ENCODE measurements at places on chromosomes 11 and 22.

- peak; percentile 0 for DNase-seq
These were observed 63.2 kb upstream of the SNX19 start for GRCh38 chr11:130979386-130979972.

DNA sequence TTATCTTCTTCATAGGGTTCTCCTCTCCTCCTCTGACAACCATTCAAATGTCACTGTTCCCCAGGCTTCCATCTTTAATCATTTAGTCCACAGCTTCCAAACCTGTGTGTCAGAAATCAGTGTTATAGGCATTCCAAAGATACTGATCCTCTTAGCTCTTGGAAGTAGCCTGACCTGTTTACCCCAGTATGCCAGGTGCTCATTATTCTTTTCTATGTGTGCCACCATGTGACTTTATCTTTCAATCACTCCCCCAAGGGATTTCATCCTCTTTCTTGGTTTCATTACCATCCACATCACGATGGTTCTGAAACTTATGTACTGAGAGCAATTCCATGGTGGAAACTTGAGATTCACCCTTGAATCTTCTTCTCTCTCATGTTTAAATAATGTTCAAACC is 7.6 kb downstream of the POU2AF2 start:
- no peak for DNase-seq

DNA sequence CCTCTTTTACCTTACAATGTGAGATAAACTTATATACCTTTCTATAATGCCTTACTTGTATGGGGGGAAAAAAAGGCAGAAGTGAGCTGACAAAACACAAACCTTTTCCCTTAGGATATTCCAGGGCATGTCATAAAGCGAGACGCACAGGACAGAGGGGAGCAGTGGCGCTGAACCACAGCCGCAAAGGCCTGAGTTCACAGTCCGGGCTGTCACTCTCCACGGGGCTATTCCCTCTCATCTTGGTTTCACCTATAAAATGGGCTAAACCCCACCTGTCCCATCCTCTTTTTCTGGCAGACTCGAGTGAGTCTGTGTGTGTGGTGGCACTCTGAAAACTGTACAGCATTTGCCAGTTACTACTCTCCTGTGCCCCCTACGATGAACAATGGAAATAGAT is 14.4 kb upstream of the FXYD2 start:
- DNase-seq: no peak

DNA sequence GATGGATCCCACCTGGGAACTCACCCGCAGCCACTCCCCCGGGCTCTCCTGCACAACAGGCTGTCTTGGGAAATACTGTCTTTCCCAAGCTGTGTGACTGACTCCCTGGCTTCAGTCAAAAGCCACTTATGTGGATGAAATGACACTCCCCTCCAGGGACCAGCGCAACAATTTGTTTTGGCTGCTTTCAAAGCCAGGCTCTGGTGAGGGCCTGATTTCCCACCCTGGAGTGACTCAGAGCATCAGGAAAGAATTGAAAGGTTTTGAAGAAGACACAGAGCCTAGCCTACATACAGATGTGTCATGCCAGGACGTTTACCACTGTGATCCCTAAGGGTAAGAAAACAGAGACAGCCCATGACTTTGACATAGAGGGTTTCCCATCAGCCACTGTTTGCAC is 550.5 kb downstream of the MIAT start:
- no peak for DNase-seq

DNA sequence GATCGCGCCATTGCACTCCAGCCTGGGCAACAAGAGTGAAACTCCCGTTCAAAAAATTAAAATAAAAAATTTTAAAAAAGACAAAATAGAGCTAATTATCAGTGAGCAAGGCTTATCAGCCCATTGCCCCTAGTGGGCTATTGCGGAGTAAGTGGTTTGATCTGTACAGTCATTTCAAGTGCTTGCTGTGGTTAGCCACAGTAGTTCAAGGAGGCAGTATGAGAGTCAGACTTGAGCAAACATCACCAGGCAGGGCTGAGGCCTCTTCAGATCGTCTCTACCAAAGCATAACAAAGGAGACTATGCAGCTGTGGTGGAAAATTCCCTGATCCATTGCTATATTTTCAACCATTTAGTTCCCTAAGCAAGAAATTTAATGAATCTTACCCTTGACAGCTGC is 4.3 kb upstream of the SBF2 start:
- DNase-seq: peak; percentile 79

- no peak for DNase-seq
These were observed 551.3 kb downstream of the TMEM135 start for GRCh38 chr11:87589082-87589481.

DNA sequence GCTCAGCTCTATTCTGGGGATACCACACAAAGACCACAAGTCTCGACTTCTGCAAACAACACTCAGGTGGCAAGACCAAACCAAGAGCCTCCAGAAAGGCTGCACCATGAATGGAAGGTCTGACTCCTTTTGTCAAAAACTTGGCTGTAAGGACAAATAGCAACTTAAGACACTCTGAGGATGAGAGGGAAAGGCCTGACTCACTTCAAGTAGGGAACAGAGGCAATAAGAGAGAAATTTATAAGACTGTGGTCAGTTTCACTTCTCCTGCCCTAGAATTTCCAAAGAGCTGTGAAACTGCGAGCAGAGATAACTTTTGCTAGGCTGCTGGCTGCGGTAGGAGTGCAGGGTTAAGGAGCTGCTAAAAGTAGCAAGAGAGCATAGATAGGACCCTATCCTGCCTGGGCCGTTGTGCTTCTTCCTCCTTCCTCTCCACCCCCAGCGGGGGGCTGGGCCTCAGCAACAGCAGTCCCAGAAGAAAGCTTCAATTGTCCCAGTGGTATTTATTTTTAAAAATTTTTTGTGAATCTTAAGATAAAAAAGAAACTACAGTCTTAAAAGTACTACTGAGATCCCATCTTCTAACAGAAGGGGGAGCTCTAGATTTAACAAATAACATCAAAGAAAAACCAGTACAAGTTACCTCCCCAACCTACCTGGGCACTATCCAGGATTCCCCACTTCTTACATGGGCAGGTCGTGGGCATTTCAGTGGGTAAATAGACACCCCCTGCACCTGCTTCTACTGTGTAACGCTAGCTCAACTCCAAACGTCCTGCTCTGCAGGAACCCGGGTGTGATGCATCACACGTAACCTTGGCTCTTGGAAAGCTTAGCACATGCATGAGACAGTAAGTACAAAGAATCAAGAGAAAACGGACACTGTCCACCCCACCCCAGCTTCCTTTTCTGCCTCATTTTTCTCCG is 66.4 kb downstream of the SGSM3 start:
- peak; percentile 100 for DNase-seq

GRCh38 chr22:28051787-28052356 is 132.8 kb upstream of the PITPNB start:
- no peak for DNase-seq

- no peak for DNase-seq
These were observed 1.0 kb upstream of the ADSL start for GRCh38 chr22:40345271-40345670.

DNA sequence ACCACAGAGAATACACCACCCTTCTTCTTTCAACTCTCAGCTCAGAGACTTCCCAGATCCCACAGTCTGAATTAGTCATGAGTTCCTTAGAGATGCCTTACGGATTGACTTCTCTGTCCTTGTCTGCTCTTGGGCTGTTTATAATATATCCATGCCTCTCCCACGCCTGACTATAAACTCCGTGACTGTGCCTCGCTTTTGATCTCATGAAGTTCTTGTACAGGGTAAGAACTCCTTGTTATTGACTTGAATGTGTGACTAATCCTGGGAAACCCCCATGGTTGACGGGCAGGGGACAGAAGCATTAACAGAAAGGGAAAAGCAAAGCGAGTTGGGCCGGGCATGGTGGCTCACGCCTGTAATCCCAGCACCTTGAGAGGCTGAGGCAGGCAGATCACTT is 62.4 kb upstream of the POU2AF1 start:
- no peak for DNase-seq

DNA sequence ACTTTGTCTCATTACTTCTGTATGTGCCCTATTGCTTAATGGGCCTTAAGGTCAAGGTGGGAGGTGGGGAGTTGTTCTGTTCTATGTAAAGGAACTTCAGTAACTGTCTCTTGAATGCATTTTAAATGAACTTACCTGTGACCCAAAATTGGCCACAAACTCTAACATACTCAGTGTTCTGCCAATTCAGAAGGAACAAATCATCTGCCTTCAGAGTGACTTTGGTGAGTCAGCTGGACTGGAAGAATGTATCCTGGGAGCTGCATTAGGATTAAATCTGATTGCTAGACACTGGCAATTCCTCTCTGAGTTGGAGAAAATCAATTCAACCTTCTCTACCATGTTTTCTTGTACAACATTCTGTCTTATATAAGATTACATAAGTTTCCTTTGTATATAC is 1104.8 kb downstream of the DLG2 start:
- DNase-seq: no peak

GRCh38 chr11:121654259-121654842 is 201.6 kb upstream of the SORL1-AS1 start:
- DNase-seq: no peak

DNA sequence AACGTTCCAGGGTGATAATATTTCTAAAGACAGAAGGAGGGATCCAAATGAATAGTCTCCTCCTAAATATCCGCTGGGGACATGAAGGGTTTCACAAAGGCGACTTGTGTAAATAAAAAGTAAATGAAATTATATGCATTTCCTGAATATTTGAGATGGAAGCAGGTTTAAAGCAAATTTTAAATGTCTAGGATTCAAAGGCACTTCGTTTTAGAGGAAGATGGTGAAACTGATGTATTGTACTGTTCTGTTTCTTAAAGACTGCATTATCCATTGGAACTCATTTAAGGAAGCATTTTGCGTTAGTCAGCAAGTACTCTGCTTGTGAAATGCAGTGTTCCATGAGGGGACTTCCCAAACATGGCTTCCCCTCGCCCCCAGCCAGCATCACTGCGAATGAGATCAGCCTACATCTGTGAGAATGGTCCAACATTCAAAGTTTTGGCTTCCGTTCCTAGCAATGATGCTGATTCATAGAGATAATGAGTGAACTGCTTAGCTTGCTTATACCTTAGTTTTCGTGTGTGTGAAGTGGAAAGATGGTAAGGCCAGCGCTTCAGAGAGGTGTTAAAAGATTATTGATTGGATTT is 1.5 kb downstream of the RAB39A start:
- DNase-seq: peak; percentile 23

DNA sequence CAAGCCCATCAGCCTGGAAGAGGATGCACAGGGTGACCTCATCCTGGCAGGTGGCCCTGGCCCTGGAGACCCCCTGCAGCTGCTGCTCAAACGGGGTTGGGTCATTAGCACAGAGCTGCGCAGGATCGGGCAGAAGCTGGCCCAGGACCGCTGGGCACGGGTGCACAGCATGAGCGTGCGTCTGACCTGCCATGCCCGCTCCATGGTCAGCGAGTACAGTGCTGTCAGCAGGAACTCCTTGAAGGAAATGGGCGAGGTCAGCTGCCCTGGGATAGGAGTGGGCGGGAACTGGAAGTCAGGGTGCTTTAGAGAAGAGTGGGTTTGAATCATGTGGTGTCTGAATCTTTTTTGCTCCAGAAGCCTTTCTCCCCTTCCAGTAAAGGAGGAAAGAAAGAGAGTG is 61.1 kb downstream of the INSC start:
- DNase-seq: no peak

GRCh38 chr11:133271206-133271605 is 261.1 kb downstream of the OPCML start:
- DNase-seq: no peak

DNA sequence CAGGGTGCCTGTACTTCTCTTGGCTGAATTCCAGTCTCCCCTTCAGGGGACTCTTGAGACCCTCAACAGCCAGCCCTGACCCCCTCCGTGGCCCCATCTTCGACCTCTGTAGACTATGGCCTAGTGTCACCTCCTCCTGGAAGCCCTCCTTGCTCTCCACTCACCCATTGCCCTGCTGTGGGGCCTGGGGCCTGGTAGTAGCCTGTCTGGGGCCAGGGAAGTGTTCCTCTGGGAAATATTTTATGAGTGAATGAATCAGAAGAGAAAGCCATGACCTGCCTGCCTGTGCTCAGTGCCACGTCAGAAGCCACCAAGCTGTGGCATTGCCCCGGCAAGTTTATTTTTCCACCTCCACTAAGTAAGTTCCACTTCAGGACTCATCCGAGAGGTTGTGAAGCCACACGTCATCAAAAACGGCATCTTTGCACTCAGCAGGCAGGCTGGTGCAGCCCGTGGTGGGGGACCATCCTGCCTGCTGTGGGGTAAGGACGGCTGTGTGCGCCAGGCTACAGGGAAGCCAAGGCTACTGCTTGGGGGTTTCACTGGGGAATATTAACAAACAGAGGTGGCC is 59.6 kb upstream of the PPARA start:
- DNase-seq: no peak

GRCh38 chr11:111719379-111719778 is 46.8 kb downstream of the PPP2R1B start:
- no peak for DNase-seq

DNA sequence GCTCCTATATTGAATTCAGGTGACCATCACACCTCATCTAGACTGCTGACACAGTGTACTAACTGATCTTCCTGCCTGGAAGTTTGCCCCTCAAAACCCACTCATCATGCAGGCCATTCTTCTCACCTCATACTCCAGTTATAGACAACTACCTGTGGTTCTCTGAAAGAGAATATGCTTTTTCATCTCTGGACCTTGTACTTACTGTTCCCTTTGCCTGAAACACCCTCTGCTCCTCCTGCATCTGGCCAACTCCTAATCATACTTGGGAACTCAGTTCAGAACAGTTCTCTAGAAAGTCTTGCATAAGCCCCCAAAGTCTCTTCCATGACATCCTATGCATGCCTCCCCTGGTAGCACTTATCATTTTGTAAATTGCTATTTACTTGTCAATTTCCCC is 28.2 kb upstream of the P4HA3 start:
- DNase-seq: no peak

DNA sequence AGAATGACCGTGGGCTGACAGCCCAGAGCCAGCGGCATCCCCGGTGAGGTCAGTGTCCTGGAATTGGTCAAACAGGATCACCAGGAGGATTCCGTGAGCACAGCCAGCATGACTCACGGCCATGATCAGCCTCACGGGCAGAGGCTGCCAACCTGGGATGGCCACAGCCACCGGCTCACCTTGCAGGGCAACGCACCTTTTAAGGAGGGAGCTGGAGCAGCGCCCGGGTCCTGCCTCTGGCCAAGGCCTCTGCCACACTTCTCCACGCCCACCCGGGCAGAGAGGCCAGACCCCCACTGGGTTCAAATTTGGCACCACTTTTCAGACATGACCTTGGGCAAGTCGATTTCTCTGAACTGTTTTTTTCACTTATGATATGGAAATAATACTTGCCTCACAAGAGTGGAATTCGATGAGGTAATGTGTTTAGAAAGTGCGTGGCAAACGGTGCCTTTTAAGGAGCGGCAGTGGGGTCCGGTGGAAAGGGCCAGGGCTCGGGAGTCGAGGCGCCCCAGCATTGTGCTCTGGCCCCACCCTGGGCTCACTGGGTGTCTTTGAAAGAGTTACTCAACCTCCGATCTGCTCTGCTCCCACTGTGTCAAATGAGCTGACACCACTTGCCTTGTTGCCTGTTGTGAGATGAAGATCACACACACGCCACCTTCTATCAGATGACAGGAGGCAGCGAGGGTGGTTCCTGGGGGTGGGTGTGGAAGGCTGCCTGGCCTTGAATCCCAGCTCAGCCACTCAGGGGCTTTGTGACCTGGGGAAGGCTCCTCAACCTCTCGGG is 16.0 kb downstream of the TXN2 start:
- DNase-seq: no peak

GRCh38 chr11:100863080-100863581 is 176.0 kb downstream of the ARHGAP42 start:
- peak; percentile 34 for DNase-seq

Data from MV-4-11 (cell line).